ENCODE measurements at places on chromosomes 3 and 15.

DNA sequence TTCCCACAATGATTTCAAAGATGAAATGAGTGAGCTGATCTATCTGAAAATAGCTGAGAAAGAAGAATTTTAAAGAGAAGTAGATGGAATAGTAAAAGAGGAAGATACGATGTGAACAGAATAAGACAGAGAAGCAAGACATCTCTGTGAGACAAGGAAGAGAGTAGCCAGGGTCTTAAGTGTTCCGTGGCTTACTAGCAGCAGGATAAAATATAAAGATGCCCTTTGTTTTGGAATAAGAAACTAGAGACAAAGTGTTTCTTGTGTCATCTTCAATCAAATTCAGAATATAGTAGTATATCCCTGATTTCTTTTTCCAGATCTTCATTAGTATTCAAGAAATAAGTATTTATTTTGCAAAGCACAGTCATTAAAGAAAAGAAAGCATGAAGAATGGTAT, 281.0 kb upstream of the NECTIN3 start:
- DNase-seq: no peak

GRCh38 chr3:170144437-170144843, 37.1 kb downstream of the PHC3 start:
- no peak for DNase-seq

DNA sequence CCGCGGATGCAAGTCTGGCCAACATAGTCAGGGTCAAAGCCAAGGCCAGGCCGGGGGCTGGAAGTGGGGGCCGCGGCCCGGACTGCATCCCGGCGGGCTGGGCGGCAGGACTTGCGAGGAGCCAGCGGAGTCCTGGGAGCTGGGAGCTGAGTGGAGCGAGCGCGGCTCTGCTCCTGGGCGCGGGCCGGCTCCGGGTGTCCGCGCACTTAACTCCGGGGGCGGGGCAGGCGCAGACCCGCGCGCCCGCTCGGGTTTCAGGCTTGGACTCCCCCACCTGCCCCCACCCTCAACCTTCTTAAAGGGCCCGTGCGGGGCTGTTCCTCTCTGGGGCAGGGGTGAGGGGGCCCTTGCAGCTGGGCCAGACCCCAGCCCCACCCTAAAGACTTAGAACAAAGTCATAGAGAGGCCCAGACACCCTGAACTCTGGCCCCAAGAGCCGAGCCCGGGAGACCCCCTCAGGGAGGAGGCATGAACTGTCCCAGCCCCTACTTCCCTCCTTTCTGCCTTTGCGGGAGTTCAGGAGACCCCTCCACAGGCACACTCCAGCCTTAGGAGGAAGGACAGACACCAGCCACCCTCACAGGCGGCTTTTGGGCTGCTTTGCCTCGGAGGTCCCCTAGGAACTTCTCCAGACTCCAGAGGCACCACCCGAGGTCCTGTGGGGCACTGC, at the start of gene CSPG4:
Gene CSPG4 (minus strand): TSS at position 181 of the 670 bp plus-strand sequence. CDS start 93 bp downstream, at position 88.
- peak; percentile 86 for DNase-seq

DNA sequence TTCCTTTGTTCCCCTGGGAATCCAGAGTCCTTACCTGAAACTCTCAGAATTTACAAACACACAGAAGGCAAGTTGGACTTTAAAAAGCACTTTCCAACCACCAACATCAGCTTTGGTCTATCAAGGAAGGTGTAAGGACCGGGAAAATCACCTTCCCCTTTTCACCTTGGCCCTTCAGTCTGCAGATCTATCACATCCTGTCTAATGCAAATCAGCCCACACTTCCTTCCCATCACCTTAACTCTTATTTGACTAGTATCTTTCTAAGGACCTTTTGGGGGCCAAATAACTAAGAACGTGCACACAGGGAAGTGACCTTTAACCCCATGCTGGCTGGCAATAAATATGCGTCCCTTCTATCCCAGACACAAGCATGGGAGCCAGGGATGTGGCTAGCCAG, 320.6 kb downstream of the ARRDC4 start:
- DNase-seq: no peak

DNA sequence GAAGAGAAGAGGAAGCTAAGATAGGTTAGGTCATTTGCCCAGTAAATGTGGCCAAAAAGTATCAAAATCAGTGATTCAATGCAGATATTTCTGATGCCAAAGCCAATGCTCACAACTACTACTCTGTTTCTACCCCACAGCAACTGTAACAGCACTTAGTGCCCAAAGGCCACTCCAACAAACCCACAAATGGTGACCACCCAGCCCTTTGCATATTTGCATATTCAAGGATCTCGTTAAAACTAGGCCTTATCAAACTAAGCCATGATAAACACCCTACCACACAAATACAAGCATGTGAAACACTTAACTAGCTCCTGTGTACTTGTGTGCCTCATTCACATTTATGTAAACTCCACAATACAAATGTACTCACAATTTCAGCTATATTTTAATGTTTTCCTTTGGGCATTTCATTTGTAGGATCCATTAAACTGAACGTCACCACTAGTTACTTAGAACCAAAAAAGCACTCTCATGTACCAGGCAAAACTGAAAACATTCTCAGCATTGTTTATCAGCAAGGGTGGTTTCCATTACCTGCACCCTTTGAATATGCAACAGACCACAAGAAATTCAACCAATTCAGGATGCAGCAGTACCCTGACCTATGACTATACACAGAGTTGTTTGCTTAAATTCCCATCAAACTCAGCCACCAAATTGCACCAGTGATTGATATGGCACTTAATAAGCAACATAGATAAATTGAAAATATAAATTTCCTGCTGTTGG, 111.2 kb upstream of the STT3B start:
- DNase-seq: no peak

DNA sequence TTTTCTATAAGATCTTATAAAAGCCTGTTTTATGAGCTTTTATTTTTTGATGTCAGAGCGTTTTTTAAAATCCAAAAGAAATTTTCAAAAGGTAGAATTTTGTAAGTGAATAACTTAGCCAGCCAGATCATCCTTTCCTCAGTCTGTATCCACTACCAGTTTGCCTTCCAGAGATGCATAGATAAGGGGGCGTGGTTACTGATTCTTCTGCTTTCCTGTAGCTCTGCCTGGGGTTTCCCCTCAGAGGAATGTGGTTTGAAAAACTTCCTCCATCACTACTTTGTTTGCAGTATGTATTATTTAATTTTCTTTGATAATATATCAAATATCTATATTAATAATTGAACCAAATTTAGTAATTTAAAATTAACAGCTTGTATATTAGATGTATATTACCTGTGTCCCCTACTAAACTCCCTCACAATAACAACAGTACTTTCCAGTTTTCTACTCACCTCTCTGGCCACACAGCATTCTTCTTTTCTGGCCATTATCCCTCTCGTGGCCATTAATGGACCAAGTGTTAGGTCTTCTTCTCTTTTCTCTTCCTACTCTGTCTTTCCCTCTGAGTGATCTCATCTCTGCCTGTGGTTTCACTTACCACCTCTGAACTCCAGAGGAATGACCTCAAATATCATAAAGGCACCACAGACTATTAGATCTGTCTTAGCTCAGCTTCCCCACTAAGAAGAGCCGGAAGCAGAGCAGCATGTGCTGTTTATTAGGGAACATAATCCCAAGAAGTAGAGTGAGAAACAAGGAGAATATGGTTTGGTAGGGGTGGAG, 239.7 kb downstream of the UBE2E2 start:
- no peak for DNase-seq

DNA sequence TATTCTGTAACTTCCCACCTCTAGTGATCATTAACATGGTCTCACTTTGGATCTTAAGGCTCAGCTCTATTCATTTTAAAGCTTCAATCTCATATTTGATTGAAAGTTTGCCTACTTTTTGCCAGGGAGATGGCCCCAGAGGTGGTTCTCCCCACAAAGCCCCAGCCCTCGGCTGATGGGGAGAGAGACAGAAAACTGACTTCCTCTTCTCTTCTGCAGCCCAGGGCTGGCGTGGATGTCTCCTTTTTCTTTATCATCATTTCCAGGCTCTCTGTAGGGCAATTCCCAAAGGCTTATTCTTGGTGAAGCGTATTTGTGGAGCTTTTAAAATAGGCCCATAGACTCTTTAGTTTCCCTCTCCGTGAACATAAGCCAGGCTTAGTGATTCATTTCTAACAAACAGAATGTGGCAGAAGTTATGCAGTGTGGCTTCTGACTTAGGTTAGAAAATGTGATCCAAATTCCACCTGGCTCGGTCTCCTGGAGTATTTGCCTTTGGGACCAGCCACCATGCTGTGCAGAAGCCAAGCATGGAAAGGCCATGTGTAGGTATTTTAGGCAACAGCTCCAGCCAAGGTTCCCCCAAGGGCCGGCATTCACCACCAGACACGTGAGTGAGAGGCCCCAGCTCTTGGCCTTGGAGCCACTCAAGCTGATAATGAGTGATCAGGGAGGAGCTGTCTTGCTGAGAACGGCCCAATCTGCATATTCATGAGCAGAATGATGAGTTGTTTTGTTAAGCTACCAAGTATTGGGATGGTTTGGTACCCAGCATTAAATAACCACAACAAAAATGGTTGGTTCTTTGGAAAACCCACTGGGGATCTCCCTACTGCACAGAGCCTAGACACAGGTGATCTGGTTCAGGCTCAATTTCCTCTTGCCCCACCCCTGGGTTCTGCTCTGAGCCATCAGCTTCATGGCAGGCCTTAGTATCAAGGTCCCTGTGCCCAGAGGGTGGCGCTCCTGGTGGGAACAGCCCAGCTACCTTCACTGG, 353.2 kb upstream of the PROK2 start:
- no peak for DNase-seq

DNA sequence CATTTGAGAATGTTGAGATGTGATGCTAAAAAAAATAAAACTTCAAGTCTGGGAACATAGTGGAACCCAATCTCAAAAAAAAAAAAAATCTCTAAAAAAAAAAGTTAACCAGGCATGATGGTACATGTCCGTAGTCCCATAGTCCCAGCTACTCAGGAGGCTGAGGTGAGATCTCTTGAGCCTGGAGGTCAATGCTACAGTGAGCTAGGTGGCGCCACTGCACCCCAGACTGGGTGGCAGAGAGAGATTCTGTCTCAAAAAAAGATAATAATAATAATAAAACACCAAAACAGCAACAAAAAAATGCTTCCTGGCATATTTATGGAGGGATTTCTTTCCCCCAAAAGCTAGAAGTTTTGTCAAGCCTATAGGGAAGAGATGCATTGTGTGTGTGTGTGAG, 361.6 kb downstream of the ROBO1 start:
- no peak for DNase-seq

Data from right forelimb (tissue), 1 donor.